Occipital lobe (tissue), 3 donors: ENCODE measurements at places on chromosomes 1 and 21.
A peak's percentile ranks its signal among the peaks of the same experiment; 100 is the strongest.

DNA sequence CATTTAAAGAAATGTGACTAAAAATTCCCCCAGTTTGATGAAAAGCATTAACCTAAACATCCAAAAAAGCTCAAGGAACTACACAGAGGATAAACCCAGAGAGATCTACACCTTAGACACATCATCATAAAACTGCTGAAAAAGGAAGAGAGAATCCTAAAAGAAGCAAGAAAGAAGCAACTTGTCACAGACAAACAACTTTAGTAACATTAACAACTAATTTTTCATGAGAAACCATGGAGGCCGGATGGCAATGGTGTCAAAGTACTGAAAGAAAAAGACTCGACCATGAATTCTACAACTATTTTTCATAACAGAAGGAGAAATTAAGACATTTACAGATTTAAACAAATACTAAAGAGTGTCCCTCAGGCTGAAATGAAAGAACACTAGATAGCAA, 17.7 kb downstream of the ZNF644 start:
- DNase-seq, result no peak

GRCh38 chr1:204791453-204792353, 79.0 kb upstream of the NFASC start:
- DNase-seq, result no peak

- no peak for DNase-seq
Measured at GRCh38 chr1:6695868-6696267, 5.7 kb downstream of the DNAJC11 start.

DNA sequence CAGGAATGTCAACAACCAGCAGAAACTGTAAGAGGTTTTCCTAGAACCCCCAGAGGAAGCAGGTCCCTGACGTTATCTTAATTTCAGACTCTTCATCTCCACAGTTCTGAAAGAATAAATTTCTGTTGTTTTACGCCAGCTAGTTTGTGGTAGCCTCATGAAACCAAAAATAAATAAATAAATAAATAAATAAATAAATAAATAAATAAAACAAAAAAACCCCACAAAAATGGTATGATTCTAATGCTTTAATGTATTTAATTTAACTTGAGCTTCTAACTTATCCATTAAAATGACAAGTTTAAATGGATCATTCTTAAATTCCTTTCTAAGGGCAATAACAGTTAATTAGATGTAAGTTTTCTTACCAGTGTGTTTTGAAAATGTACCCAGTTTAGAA, 293.8 kb upstream of the ADAMTS5 start:
- DNase-seq, result no peak

DNA sequence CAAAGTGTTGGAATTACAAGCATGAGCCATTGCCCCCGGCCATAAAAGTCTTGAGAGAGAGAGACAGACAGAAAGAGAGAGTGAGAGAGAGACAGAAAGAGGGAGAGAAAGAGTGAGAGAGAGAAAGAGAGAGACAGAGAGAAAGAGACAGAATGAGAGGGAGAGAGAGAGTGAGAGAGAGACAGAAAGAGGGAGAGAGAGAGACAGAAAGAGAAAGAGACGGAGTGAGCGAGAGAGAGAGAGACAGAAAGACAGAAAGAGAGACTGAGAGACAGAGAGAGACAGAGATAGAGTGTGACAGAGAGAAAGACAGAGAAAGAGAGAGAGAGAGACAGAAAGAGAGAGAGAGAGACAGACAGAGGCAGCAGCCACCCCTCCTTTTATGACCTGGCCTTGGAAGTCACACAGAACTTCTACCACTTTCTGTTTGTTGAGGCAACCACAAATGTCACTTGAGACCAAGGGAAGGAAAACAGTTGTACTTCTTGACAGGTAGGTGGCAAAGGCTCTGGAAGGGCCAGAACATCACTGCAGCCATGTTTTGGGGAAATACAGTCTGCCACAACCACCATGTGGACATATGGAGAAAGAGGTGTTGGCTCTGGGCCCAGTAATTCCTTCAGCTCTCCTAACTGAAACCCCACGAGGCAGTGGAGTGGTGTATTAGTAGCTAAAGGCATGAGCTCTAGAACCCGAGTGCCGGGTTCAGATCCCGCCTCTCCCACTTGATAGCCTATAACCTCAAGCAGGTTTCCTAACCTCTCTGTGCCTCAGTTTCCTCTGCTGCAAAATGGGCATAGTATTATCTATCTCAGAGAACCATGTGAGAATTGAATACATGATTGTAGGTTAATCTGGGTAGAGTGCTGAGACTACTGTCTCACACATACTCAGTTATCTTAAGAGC, 50.6 kb downstream of the TNFRSF8 start:
- DNase-seq, result no peak

GRCh38 chr1:56433056-56433577, 146.2 kb downstream of the PLPP3 start:
- DNase-seq, result no peak

GRCh38 chr1:1779320-1779675, 1.0 kb upstream of the NADK start:
- no peak for DNase-seq

GRCh38 chr1:184973272-184974055, 844 bp downstream of the NIBAN1 start:
- DNase-seq, result no peak

- no peak for DNase-seq
Measured at GRCh38 chr1:222697203-222697602, 15.1 kb downstream of the AIDA start.

GRCh38 chr1:114668784-114669561, 876 bp downstream of the DENND2C start:
- no peak for DNase-seq

GRCh38 chr1:47962750-47963492, 34.3 kb downstream of the TRABD2B start:
- no peak for DNase-seq

DNA sequence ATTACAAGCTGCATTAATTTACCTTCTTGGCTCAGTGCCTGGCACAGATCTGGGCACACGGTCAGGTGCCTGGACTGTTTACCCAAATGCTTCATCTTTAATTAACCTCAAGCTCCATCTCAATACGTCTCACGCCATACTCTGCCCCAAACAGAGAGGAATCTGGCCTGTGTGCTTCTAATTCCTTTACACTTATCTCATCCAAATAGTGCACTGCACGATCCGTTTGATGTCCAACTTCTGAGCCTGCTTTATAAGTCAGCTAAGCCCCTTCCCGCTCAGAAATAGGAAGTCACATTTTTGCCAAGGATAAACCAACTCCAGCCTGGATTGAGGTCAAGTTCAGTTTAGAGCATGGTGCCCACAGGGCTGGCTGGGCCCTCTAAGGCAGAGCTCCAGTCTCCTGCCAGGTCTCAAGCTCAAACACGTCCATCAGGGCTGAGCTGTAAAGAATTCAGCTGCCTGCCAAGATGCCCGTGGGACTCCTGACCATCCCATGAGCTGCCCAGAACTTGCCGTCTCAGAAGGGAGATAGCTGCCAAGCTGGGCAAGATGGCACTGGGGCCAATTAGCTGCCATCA, 233.5 kb downstream of the TRABD2B start:
- DNase-seq, result no peak

DNA sequence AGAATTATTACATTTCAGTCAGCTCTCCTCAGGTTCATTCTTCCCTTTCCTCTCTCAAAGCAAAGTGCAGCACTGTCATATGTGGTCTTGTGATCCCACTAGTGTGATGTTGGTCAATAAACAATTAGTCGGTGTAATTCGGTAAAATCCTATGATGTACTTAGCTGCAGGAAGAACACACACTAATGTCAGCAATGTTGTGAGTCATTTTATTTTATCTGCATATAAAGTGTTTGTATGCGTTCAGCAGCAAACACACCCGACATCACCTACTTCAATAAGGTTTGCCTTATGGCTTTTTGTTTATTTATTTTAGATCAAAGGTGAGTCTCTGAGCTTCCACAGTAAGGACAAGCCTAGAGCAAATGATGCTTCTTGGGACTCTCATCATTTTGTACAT, 47.8 kb downstream of the PTPN14 start:
- no peak for DNase-seq

DNA sequence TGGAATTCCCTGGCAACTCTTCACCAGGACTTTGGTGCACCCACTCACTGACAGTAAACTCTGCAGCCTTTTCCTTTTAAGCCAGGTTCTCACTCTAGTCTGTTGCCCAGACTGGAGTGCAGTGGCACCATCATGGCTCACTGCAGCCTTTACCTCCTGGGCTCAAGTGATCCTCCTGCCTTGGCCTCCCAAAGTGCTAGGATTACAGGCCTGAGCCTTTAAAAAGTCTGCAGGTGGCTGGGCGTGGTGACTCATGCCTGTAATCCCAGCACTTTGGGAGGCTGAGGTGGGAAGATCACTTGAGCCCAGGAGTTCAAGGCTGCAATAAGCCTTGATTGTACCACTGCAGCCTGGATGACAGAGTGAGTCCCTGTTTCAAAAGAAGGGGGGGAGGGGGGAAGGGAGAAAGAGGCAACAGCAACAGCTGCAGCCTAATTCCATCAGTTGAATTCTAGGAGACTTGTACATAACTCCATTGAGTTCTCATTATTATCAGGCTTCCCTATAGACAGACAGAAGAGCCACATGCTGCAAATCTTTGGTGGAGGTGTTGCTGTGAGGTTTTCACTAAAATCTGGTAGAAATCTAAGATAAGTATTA, 8.1 kb upstream of the HNRNPR start:
- DNase-seq, result no peak

DNA sequence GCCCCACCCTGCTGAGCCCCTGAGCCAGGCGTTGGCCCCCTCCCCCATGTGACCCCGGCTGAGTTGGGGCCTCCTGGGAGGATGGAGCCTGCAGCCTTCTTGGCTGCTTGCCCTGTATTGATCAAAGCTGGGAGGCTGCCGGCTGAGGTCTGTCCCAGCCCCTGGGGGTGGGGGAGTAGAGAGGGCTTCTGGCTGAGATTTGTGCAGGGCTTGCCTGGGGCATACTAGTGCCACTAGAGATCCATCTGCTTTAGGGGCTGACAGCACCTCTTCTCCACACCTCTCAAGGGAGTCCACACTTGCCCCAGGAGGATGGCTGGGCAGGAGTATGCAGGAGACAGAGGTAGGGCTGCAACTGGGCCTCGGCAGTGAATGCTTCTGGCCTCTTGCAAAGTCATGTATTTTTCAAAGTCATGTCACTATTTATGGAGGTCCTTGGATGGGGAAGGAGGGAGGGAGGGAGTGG, 53.6 kb upstream of the SSBP3 start:
- DNase-seq, result no peak

DNA sequence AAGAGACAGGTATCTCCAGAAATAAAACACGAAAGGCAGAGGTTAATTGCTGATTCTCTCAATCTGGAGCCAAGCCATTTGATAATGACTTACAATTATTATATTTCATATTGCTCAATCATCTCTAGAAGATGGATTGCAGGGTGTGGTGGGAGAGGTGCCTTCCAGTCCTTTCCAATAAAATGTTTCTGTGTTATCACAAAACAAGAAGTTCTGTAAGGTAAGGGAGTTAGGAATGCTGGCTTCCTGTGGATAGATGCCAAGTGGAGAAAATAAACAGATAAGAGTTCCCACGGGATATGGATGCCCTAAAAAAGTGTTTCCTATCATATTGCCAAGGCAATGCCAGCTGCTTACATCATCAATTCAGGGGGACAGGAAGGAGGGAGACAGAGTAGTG, 7.2 kb upstream of the CCN1 start:
- DNase-seq, result no peak

GRCh38 chr21:35713914-35714313, 346.4 kb downstream of the SETD4 start:
- no peak for DNase-seq

- no peak for DNase-seq
Measured at GRCh38 chr21:29711236-29711635, 228.6 kb downstream of the GRIK1 start.

DNA sequence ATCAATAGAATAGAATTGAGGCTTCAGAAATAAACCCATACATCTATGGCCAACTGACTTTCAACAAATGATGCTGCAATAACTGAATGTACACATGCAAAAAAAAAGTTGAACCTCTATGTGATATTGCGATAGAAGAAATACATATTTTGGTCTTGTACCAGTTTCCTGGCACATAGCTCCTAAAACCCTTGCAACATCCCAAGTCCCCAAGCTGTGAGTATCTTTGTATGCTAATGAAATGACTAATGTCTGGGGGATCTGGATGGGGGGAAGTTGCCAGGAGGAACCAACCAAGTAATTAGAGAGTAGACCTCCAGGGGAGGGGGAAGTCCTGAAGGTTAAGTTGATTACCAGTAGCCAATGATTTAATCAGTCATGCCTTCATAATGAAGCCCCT, 24.4 kb downstream of the BLZF1 start:
- no peak for DNase-seq

DNA sequence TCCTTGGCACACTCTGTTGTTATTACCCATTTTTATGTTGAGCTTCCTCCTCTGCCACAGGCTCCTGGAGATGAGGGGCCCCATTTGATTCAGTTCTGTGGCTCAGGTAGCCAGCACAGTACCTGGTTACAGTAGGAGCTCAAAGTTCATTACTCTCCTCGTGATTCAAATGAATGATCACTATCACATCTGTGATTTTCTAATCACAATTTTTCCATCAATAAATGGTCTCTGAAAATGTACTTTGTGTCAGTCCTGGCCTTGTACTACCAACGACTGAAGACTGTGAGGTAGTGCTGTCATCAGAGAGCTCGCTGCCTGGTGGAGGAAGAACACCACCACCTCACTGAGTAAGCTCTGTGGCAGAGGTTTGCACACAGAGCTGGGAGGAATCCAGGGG, 106.8 kb upstream of the JUN start:
- DNase-seq, result no peak

GRCh38 chr1:50516056-50516455, 92.8 kb upstream of the DMRTA2 start:
- no peak for DNase-seq

DNA sequence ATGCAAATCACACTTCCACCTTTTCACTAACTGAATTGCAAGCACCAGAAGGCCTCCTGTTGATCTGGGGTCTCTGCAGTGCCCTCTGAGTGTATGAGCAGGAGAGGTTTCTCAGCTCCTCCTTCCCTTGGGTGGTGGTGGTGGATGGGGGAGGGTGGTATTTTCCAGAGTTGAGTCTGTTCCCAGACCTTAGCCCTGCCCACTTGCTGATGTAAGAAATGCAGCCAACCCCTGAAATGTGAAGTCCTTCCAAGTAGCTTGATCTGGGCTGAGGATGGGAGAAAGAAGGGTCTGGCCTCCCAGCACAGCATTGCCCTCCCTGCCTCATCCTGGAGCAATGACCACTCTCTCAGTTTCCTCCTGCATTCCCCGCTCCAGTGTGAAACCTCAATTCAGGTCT, 6.3 kb upstream of the FOXD2 start:
- DNase-seq, result no peak

GRCh38 chr1:219666242-219666641, 53.3 kb upstream of the ZC3H11B start:
- DNase-seq, result peak; percentile 2
